Activated B cell treated with CpG ODN at 0.5 μM for 24 hours (primary cell): ENCODE measurements at places on chromosomes 7 and 10. TPM values are rescaled to one million over a fixed set of nuclear protein-coding genes. Genes with fewer than 3 reads are reported as not detected.

The ZWINT gene
- total RNA-seq, result 5.0 and 6.6 TPM in 2 replicates

The SH2B2 gene
- 28.2 and 32.1 TPM in 2 replicates for total RNA-seq

GRCh38 chr7:133836666-133837065 is 290.5 kb upstream of the LRGUK start:
- no peak for DNase-seq
- peaks cover 17% of the 10 kb centered on the region for H3K36me3 ChIP-seq
- no peaks in the 10 kb centered on the region for H3K27me3 ChIP-seq
- H3K27ac ChIP-seq, result no peak overlapping the region

- no peak for DNase-seq
- H3K4me3 ChIP-seq, result no peak overlapping the region
- no peaks in the 10 kb centered on the region for H3K36me3 ChIP-seq
- peaks cover 17% of the 10 kb centered on the region for H3K4me1 ChIP-seq
These were observed 46.9 kb upstream of the SFMBT2 start for GRCh38 chr10:7457478-7458316.

DNA sequence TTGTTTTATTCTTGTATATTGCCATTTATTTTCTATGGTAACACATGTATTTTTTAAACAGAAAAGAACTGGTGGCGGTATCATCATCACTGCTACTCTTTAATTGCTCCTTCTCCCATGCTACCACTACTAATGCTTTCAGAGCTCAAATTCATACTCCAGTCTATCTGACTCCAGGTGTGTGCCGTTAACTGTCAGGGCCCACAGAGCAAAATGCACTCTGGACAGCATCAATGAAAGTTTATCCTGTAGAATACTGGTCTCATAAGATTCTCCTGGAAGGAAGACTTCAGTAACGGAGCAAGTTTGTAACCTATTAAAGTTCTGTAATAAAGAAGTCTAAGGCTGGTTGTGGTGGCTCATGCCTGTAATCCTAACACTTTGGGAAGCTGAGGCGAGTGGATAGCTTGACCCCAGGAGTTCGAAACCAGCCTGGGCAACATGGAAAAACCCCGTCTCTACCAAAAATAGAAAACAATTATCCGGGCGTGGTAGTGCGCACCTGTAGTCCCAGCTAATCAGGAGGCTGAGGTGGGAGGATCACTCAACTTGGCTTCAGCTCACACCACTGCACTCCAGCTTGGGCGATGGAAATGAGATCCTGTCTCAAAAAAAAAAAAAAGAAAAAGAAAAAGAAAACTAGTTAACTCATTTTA is 18.4 kb downstream of the ZNRF2 start:
- no peak overlapping the region for H3K27ac ChIP-seq
- peaks cover 72% of the 10 kb centered on the region for H3K4me1 ChIP-seq
- no peaks in the 10 kb centered on the region for H3K27me3 ChIP-seq
- DNase-seq, result no peak

The INA gene
- total RNA-seq, result not detected in 2 replicates

GRCh38 chr10:47133871-47134570 is 166.0 kb upstream of the GDF10 start:
- no peaks in the 10 kb centered on the region for H3K27me3 ChIP-seq
- H3K36me3 ChIP-seq, result no peaks in the 10 kb centered on the region
- DNase-seq, result no peak
- peaks cover 4% of the 10 kb centered on the region for H3K4me1 ChIP-seq

The DMBT1 gene
- total RNA-seq, result not detected in 2 replicates
